Fibroblast of skin of scalp (primary cell): ENCODE measurements at places on chromosomes 11 and 22.

GRCh38 chr11:119089319-119089718, 4.6 kb downstream of the HMBS start:
- no peak for DNase-seq

DNA sequence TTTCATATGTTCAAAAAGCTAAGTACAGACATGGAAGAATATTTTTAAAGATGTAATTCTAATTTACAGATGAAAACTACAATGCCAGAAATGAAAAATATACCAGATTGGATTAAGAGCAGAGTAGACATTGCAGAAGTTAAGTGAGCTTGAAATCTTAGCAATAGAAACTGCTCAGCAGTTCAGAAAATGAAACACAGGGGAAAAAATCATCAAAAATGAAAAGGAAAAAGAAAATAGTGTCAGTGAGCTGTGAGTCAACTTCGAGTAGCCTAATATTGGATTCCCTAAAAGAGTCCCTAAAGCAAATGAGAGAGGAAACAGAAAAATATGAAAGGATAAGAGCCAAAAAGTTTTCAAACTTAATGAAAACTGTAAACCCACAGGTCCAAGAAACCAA, 25.8 kb upstream of the IL10RA start:
- no peak for DNase-seq

DNA sequence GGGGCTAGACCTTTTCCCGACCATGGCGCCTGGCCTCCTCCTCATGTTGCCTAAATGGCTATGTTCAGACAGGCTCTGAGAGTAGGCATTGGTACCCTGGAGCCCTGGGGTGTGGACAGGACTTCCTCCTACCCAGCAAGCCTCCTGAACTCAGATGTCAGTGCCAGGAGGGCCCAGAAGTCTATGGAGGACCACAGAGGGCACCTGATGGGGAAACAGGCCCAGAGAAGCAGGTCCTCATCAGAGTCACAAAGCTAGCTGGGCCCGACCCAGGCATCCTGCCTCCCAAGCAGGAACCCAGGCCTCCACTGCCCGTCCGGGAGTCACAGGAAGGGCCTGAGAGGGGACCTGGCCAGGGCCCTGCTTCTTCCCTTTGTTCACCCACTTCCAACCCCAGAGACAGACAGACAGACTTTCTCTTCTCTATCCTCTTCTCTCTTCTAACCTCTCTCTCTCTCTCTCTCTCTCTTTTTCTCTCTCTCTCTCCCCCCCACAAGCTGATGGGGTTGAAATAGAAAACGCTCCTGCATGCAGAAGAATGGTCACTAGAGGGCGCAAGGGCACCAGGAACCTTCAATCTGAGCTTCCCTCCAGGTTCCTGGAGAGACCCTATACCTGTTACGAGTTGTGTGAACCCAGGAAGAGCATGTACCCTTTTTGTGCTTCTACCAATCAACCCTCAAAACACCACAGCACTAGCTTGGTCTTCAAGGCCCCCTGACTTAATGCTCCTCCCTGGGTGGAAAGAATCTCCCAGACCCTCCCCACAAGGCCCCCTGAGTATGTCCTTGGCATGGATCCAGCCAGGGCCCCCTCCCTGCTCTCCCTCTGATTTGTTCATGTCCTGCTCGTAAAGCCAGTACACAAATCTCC, 27.1 kb downstream of the ARAP1 start:
- DNase-seq, result peak; percentile 80

DNA sequence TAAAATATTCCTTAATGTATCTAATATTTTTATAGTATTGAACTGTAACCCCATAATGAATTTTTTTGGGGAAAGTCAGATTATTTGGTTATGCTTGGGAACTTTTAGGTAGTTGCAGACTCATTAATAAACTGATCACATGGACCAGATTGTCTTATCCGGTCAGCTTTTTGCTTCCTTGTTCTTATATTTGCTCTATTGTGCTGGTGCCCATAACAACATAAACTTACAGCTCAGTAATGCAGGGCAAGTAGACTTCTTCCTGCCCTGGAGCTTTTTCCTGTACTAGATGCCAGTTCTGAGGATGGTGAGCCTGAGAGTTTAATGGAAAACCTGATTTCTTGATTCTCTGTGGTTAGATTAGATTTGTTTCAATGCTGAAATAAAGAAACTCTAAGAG, 53.2 kb downstream of the MTMR3 start:
- no peak for DNase-seq

DNA sequence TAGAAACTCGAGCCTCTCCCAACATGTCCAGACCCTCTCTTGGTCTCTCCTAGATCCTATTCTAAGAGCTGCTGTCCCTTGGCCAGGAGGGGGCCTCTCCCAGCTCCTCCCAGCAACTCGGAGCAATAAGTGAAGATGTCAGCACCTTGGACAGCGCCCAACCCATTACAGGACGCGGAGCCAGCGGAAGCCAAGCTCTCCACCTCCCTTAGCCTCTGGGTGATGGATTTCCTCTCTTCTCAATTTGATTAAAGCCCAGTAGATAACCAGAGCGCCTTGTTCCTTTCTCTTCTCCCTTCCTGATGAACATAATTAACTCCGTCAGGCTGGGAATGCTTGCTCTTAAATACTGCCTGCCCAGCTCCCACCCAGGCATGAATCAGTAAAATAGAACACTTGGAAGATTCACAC, 26.2 kb upstream of the TPBGL start:
- DNase-seq, result peak; percentile 83

DNA sequence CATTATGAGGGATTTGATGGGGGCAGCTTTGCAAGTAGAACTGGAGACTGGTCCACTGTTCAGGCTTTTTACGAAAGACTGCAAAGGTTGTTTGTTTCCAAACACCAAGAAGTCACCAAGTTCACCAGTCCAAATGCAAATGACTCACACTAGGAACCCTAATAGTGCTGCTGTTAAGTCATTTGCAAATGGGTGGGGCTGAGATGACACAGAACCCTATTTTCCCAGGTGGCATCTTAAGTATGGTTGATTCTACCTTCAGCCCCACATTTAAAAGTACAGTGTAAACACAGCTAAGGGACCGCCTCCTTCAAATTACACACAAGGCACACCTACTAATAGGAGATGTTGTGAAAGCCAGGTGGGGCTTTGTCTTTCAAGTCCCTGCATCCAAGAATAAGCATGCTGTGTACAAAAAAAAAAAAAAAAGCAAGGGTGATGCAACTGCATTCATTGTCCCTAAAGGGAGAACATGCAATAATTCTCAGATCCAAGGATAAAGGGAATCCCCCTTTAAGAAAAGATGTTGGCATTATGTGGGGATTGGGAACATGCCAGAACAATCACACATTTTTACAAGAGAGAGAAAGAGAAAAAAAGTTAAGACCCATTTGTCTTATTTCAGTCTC, 27.3 kb downstream of the BDNF start:
- no peak for DNase-seq

DNA sequence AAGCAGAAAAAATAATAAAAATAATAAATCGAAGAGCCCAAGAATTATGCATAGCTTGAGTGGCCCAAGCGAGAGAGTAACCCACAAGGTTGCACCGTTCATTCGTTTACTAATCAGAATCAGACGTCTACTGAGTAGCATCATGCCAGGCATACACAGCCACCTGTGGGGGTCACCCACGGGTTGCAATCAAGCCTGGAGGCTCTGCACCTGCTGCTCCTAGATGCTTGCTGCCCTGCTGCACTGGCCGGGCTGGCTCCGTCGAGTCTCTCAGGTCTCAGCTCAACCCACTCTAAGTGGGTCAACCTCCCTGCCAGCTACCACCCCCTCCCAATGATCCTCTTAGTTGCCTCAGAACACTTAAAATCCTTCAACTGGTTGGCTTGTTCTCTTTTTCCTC, 2.0 kb upstream of the TESMIN start:
- DNase-seq, result no peak

GRCh38 chr22:31332886-31333285, 13.3 kb downstream of the PATZ1 start:
- DNase-seq, result no peak

DNA sequence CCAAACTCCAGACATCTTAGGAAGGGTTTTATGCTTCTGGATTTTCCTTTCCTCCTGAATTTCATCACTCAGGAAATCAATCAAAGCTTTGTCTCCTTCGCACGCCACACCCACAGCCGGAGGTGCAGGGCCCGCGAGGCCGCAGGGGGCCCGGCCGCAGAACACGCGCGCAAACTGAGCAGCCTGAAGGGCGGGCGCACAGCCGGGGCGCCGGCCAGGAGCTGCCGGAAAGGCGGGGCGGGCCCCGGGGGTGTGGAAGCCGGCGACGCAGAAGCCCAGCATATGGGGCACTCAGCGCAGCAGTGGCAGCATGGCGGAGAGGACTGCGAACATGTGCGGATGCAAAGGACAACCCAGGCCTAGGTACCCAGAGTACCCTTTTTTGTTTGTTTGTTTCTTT, 33.1 kb upstream of the SPTBN2 start:
- no peak for DNase-seq

DNA sequence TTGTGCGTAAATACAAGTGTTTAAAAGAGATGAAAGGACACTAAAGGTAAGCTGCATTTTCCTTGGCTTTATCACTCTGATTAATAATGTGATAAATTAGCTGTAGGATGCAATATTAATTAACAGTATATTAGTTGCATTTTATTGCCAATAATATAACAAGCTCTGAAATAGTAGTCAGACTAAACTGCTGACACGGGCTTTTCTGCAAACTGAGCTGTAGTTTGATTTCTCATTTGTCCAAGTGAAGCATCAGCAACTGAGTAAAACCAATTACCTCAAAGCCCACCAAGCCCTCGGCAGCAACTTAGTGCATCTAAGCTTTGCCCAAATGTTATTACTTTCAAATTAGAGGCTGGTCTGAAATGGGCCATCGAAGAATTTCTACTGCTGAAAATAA, 33.5 kb downstream of the ARL14EP start:
- DNase-seq, result no peak

- DNase-seq, result no peak
Observed at GRCh38 chr11:128737704-128738103, 43.8 kb downstream of the FLI1 start.

GRCh38 chr22:44133161-44133560, 47.6 kb upstream of the PARVG start:
- peak; percentile 63 for DNase-seq

DNA sequence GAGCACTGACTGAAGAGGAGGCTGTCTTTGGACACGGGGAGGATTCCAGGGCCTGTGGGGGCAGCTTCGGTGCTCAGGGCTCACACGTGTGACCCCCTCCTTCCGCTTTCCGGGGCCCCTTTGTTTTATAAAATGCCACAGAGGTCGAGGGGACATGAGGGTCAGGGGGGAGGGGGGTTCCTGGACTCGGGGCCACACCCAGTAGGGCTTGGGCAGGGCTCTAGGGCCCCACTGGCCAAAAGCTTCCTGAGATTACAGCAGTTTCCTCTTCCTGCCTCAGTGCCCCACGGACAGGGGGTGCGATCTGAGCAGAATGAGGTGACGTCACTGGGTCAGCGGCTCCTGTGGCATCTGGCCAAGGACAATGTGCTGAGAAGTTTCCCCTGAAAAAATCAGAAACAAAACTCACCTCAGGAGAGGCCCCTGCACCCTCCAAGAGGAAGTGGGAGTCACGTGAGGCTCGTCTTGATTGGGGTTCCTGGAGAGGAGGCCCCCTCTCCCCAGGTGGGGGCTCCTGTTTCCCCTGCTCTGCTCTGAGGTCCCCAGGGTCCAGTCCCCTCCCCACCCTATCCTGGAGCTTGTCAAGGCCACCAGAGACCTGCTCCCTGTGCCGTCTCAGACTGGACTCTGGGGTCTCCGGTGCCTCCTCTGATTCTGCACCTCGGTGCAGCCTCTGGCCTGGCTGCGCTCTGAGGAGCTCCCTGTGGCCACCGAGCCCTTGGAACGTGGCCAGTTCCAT, 6.4 kb upstream of the IFITM3 start:
- DNase-seq, result peak; percentile 31

GRCh38 chr11:128893578-128894285, 2.6 kb downstream of the KCNJ5 start:
- no peak for DNase-seq

DNA sequence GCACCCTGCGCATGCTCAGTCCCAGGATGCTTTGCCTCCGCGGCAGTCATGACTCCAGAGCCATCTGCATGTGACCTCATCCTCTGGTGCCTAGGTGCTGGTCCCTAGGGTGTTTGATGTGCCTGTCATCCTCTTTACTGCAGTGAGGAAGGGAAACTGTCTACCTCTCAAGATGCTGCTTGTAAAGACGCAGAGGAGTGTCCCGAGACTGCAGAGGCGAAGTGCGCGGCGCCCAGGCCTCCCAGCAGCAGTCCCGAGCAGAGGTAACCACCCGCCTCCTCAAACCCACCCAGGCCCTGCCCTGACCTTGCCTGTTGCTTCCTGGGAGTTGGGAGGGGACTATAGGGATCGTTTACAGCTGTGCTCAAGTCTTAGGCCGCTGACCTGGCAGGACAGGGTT, 74.6 kb upstream of the GAL start:
- no peak for DNase-seq

DNA sequence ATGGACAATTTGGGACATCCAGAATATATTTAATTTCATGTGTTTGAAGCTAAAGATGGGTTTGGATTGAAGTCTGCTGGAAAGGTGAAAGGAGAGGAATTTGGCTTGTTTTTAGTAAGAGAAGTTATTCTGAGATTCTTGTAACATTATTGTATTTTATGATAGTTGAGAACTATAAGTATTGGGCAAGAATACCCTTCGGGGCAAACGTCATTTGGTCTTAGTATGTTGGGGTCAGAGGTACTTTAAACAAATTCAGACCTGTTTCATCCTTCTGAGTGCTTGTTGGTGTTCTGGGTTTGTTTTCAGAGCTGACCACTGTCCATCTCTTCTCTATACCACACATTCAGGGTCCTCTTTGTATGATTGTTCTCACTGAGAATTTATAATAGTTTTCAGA, 19.5 kb downstream of the PANX1 start:
- no peak for DNase-seq

- DNase-seq, result peak; percentile 71
Observed at GRCh38 chr22:19631899-19632667, 82.2 kb upstream of the SEPTIN5 start.

DNA sequence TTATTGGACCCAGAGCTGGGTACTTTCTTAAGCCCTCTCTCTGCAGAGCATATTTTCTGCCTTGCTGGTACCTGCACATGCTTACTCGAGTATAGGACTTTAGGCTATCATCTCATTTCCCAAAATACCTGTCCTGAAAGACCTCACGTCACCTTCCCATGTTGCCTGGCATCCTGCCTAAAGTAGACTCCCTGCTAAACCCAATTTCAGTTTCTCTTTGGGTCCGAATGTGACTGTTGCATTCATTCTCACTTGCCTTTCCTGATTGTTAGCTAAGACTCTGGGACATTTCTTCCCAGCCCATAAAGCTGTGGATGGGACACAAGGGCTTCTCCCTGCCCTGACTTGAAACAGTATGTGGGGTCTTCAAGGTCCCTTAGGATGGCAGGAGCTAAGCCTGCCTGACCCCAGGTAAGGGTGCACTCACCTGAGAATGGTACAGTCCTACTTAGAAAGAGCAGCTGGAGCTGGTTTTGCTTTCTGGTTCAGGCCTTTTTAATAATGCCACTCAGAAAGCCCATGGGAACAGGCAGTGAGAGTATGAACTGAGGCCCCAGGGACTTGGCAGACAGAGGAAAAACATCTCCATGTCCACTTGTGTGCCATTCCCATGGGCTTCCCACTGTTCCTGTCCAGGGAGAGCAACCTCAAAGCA, 12.9 kb downstream of the OR51E2 start:
- no peak for DNase-seq
